AML-193 (cell line): ENCODE measurements at places on chromosomes 7 and 10.

DNA sequence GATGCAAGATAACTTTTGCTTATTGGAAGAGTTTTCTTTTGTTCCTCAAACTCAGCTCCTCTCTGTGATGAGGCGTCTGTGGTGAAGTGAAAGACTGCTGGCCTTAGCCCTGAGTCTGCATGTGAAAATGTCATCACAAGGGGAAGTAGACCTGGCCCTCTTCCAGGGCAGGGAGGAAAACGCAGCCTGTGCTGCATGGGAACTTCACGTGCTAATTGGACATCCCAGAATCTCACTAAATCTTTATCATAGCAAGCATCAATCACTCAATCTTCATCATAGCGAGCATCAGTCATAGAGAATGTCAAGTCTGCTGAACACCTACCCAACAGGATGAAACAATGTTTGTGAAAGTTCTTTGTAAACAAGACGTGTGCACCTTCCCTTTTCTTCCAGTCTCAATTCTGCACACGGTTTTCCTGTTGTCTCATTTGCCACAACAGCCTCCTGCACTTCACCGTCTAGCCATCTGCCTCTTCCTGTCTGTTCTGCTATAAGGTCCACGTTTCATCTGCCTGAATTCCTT lies 314.6 kb downstream of the FRMD4A start:
- no peak for DNase-seq

GRCh38 chr7:85081392-85081791 lies 105.5 kb downstream of the SEMA3D start:
- no peak for DNase-seq

- no peak for DNase-seq
Observed at GRCh38 chr10:21673668-21674067, 139.6 kb downstream of the MLLT10 start.

DNA sequence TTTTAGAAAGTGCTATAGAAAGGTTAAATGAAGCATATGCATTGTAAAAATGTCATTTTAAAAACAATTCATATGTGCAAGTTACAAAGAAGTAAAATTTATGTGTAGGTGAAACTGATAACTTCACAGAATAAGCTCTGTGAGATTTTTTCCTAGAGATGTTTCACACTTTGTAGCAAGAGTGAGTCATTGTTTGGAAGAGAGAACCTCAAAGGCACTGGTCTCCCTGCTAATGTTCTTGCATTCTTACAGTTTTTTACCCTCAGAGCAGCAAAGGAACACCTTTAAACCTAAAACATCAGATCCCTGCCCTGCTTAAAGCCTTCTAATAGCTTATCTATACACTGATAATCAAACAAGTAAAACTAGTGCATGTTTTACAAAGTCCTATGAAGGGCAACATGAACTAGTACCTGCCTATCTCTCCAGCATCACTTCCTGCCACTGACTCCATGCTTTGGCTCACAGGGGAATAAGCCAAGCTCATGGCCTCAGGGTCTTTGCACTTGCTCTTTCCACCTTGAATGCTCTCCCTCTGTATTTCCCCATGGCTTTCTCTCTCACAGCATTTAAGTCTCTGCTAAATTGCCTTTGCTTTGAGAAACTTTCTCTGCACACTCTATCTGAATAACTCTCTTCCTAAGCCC lies 997.0 kb downstream of the GATA3 start:
- DNase-seq, result no peak

- no peak for DNase-seq
Observed at GRCh38 chr10:22017283-22018020, 13.9 kb upstream of the DNAJC1 start.

DNA sequence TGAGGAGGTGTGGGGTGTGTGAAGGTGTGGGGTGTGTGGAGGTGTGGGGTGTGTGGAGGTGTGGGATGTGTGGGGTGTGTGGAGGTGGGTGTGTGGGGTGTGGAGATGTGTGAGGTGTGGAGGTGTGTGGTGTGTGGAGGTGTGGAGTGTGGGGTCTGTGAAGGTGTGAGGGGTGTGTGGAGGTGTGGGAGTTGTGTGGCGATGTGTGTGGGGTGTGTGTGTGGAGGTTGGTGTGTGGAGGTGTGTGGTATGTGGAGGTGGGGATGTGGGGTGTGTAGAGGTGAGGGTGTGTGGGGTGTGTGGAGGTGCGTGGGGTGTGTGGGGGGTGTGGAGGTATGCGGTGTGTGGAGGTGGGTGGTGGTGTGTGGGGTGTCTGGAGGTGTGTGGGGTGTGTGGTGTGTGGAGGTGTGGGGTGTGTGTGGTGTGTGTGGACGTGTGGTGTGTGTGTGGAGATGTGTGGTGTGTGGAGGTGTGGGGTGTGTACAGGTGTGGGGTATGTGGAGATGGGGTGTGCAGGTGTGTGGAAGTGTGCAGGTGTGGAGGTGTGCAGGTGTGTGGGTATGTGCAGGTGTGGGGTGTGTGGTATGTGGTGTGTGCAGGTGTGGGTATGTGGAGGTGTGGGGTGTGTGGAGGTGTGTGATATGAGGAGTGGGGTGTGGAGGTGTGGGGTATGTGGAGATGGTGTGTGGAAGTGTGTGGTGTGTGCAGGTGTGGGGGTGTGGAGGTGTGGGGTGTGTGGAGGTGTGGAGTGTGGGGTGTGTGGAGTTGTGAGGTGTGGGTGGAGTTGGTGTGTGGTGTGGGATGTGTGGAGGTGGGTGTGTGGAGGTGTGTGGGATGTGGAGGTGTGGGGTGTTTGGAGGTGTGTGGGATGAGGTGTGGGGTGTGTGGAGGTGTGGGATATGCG lies 34.5 kb downstream of the SPDYE17 start:
- no peak for DNase-seq

GRCh38 chr10:1966712-1967376 lies 229.5 kb upstream of the ADARB2 start:
- no peak for DNase-seq

GRCh38 chr10:43312612-43313011 lies 45.7 kb upstream of the RASGEF1A start:
- DNase-seq, result no peak

GRCh38 chr10:61628151-61628874 lies 34.4 kb upstream of the CABCOCO1 start:
- no peak for DNase-seq

DNA sequence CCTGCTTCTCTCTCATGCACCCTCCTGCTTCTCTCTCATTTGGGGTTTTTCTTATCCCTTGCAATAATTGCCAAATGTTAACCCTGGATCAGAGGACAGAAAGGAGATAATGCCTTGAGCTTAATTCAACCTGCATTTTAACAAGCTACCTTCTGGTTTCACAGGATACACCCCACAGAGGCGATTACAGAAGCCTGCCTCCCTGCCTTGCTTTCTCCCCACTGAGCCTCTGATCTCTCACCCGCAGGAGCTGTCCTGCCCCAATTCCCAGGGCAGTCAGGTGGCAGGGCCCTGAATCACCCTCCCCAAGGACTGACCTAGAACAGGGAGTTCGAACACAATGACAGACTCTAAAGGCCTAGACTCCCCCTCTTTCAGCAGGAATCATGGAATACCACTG lies 959.5 kb downstream of the GRID1 start:
- no peak for DNase-seq

DNA sequence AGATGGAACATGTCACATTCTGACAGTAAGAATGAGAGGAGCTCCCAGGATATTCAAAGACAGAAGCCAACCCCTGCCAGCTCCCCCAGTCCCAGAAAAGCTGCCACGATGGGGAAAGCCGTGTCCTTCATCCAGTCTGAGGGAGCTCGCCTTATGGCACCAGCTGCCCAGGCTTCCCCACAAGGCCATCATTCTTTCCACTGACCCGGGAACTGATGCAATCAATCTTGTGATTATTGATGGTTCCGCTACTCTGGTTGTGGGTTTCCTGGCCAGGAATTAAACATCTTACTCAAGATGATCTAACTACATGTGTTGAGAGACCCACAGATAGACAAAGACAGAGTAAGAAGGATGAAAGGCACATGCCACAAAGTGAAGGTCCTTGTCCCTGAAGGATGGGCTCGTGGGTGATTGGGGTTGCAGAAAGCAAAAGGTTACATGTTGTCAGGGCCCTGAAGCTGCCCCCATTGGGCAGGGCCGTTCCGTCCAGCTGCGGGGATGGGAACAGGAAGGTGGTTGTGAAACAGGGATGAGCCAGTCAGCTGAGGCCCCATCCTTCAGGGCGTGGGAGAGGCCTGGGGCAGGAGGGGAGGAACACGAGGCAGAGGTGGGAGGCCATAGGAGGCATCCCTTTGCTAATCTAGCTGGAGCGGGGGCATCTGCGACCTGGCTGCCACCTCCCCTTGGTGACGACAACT lies 127.6 kb downstream of the OAT start:
- DNase-seq, result peak; percentile 58

DNA sequence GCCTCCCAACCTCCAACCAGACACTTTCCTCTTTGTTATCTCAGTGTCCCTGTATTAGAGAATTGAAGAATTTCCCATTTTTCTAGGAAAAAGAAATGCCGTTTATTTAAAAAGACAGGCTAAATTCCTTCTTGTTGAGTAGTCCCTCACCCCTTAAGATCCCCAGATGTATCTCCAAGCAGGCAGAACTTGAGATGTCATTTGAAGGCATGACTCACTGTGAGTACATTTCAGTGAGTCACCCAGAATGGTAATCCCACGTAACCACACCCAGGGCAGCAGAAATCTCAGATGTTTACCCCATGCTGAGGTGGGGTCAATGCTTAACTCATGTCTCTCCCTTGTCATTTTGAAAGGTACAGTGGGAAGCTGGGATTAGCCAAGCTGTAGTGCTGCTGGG lies 4.4 kb downstream of the ZNF655 start:
- no peak for DNase-seq

- DNase-seq, result no peak
Observed at GRCh38 chr7:151018421-151019129, 5.7 kb downstream of the ATG9B start.

DNA sequence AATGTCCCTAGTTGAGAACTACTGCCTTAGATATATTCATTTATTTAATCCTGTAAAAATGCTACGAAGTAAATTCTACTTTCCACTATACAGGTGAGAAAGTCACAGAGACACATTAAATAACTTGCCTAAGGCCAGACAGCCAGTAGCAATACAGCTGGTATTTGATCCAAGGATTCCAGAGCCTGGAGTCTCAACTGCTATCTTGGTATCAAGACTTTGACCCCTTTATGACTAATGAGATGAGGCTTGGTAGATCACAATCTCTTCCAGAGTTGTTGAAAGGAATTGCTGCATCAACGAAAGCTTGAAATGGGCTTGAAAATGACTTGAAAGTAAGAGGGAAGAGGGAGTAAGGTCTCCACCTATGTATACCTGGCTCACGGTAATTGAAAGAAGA lies 83.3 kb downstream of the ORC5 start:
- DNase-seq, result no peak

DNA sequence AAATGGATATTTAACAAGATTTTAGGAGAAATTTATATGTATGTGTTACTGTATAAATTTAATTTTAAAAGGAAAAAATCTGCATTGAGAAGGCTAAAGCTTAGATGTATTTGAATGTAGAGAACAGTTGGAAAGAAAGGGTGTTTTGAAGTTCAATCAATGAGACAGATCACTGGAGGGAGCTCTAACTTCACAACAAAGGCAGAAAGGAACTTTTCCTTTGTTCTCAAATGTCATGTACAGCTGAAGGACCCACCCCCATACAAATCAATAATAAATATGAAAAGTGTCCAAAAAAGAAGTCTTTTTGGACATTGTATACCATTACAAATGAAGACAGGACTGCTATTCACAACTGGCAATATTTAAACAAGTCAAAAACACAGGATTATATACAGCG lies 403.4 kb downstream of the DNAJB9 start:
- DNase-seq, result no peak

DNA sequence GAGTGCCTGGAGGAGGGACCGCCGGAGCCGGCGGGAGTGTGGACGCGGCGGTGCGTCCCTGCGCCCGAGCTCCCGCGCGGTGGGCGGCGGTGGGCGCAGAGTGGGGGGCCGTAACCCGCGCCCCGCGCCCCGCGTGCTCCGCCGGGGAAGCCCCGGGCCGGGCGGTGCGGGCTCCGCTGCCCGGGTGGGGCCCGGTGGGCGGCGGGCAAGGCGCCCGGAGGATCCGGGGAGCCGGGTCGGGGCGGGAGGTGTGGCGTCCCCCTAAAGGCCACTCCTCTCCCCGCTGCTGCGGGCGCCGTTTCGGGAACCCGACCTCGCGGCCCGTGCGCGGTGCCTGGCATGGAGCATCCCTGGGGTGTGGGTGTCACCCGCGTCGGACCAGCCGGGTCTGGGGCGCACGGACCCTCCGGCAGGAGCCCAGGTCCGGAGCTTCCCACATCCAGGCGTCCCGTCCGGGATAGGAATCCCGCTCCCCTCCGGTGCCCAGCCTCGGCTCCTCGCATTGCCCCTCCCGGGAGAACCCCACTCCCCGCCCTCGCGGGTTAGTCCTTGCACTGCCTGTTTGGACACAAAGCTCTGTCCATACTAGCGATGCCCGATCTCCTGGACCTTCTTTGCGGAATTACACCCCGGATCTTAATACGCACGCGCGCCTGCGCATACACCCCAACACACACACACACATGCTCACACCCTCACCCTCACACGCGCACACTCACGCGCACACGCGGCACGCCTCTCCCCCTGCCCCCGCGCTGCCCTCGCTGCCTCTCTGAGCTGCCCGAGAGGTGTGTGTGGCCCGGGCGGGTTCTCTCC lies 723 bp downstream of the MTURN start:
- peak; percentile 56 for DNase-seq

DNA sequence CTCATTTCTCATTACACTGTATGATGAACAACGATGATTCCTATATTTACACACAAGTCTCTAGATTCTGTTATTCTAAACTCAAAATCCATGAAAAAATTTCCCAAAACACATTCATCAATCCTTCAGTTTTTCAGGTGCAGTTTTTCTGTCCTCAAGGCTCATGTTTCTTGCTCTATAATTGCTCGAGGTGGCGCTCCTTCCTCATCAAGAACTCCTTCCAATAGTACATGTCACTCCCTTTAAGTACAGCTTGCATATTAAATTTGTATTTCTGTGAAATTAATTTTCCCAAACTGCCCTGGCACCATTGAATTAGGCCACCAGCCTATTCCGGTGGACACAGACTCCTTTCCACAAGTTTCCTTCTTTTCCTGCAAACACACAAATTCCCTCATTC lies 188.7 kb upstream of the MINDY3 start:
- DNase-seq, result no peak

GRCh38 chr10:108166401-108166800 lies 1001.9 kb upstream of the SORCS1 start:
- DNase-seq, result no peak
